HT1080 (cell line): ENCODE measurements at places on chromosomes 11 and 22. TPM values are rescaled to one million over a fixed set of nuclear protein-coding genes. Genes with fewer than 3 reads are reported as not detected.

DNA sequence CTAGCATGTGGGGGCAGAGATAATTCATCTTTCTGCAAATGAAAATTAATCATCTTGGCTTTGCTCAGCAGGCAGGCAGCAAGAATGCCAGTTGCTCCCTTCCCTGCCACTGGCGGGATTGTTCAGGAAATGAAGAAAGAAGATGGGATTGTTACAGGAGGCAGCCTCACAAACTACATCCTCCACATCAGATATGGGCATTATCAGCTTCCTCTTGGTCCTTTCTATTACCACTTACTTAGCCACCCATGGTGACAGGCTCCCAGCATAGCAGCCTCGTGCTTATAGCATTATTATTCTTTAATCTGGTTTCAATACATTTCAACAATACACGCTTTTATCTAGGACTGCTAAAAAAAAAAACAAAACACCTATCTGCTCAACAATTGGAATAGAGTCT is 461.6 kb upstream of the ISX start:
- DNase-seq: no peak

DNA sequence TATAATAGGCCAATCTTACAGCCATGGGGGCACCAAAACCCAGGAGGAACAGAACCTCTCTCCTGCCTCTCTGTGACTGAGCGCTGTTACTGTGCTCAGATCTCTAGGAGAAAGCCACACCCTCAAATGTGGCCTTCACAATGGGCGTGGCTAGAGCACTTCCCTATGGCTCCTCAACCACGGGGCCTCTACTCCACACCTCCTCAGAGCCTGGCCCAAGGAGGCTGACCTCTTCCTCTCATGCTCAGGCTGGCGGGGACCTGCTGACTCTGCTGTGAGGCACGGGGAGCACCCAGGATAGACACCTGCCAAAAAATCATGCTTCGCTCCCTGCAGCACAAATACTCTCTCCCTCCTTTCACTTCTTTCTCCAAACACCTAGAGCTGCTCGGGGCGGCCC is 41.0 kb downstream of the C11orf58 start:
- DNase-seq: no peak

DNA sequence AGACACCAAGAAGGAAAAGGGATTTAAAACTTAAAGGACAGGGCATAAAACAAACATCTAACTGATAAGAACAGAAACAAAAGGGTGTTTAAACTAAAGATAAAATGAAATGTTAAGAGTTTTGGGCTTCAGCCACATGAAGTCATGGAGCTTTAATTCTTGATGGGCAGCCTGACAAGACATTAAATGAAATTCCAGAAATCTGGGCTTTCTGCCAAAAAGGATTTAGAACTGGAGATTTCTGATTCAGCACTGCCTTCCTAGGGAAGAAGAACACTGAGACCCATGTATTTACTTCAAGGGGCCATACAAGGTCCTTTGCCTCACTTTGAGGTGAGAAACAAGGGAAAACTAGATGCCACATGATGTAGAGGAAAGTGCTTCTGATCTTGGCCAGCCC is 355.9 kb upstream of the RAG2 start:
- no peak for DNase-seq

GRCh38 chr11:14308114-14308896 is 50.7 kb downstream of the RRAS2 start:
- peak; percentile 18 for DNase-seq

DNA sequence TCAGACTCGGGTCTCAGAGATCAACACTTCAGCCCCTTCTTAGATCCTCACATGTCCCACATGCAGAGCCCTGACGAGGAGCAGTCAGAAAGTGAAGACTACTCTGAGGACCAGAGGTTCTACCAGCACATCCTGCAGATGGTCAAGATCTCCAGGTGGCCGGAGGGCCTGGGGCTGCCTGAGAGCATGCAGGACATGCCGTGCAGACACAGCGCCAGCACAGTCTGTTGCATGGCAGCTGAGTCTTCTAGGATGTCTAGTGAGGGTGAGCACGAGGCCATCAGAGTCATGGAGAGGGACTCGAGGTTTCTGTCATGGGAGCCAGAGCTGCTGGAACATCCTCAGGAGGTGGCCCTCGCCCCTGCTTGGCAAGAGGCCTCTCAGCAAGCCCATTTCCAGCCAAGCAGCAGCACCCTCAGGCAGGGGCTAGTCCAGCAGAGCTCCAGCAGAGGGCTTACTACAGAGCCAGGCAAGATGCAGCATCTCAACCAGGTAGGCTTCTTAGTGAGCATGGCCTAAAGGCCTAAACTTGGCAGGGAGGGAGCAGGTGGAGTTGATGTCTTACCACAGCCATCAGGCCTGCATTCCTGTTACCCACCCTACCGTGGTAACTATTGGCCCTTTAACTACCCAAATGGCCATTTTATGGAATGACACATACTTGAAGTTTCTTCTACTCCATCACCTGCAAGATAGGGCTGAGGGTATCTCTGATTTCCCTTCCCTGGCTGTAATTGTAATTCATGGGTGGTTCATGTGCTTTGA is 28.7 kb downstream of the CEP164 start:
- DNase-seq: no peak

DNA sequence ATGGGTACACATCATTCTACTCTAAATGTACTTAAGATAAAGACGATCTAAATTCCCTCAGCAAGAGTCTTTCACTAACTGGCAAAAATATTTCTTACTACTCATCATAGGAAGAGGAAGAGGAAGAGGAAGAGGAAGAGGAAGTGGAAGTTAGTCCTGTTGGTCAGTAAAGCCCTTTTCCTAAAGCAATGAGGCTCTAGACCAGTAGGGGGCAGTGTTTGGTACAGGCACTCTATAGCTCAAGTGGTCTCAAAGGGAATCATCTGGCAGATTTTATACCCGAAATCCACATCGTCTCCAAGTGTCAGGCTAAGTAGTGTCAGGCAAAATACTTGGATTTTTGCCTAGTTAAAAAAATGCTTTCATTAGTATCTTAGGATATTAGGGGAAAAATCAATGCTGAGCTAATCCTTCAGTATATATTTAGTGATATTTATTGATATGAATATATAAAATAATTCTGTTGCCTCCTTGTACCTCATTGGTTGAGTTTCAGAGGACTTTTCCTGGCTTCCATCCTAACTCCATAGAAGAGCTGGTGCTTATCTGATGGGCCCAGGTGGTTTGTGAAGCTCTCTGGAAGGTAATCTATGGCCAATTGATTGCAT is 7.7 kb downstream of the BLID start:
- peak; percentile 58 for DNase-seq

MN1 gene
- 0.37 and 0.69 TPM in 2 replicates for total RNA-seq

SYT7 gene
- total RNA-seq: 1.8 and 2.0 TPM in 2 replicates
